ENCODE measurements at places on chromosomes 6 and 20.

DNA sequence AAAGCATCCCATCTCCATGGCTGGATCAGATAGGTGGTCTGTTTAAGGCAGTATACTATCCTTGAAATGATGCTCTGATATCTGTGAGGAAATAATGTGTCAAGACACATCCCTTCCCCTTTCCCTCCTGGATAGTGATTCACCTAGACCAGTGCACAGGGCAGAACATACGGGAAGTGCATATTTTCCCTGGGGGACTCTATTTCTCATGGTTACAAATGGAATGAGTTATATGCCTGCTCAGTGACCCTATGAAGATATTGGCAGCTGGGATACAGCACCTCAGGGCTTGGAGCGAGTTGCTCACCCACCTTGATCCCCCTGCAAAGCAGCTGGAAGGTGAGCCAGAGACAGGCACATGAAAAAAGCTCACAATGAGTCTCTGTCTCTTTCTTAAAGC, 67.5 kb upstream of the PRL start:
- no peak for DNase-seq

- DNase-seq, result no peak
Observed at GRCh38 chr6:47724300-47724699, 25.9 kb downstream of the ADGRF4 start.

GRCh38 chr20:4913147-4913546, 88.2 kb downstream of the SLC23A2 start:
- DNase-seq, result no peak

DNA sequence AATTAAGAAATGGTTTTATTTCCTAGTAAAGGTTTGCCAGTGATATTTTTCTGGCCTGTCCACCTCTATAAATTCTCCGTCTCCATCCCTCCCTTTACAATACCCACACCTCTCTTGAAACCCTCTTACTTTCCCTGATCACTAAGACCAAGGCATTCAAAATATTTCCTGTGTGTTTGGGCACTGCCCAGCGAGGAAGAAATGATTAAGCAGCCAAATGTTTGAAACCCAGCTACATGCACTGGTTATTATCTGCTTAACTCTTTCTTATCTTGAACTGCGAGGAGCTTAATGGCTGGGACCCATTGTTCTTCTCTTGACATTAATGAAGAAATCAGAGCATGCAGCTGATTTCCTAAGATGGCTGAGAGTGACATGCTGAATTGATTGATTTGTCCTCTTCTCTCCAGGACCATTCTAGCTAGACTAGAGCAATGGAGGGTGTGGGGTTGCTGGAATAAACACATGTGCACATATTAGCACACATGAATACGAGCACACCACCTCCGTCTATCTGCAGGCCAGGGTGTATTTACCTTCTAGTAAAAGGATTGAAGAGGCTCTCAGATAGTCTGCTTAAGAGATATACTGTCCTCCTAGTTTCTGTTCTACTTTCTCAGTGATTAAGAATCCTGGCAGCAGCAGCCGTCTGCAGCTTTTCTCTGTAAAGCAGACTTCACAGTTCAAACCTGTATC, 46.1 kb upstream of the PRDM1 start:
- DNase-seq, result no peak

GRCh38 chr20:38453941-38454340, 18.7 kb upstream of the RALGAPB start:
- DNase-seq, result no peak

GRCh38 chr20:24827603-24828295, 121.3 kb upstream of the CST7 start:
- DNase-seq, result no peak

- no peak for DNase-seq
Observed at GRCh38 chr6:116111552-116112528, 11.2 kb downstream of the NT5DC1 start.

DNA sequence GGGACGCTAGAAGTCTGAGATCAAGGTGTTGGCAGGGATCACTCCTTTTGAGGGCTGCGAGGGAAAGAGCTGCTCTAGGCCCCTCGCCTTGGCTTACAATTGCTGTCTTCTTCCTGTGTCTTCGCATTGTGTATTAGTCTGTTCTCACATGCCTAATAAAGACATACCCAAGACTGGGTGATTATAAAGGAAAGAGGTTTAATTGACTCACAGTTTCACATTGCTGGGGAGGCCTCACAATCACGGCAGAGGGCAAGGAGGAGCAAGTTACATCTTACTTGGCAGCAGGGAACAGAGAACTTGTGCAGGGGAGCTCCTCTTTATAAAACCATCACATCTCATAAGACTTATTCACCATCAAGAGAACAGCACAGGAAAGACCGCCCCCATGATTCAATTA, 102.5 kb upstream of the ASF1A start:
- no peak for DNase-seq

GRCh38 chr20:44034965-44035635, 120.4 kb downstream of the TOX2 start:
- DNase-seq, result no peak

DNA sequence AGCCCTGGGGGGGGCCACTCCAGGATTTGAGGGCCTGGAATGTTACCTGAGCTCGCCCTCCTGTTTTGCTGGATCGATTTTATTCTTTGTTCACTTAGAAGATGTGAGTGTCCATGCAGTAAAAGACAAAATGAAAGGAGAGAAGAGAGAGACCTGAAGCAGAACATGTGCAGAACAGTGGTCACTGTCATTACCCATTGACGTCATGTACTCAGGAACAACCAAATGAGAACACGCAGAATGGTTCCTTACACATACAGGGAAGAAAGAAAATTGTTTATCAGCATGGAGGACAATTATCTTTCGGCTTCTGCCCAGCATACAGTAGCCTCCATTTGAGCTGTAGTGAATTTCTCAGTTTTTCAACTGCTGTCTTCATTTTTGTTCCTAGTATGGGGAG, 258.1 kb downstream of the FNDC1 start:
- DNase-seq, result no peak

DNA sequence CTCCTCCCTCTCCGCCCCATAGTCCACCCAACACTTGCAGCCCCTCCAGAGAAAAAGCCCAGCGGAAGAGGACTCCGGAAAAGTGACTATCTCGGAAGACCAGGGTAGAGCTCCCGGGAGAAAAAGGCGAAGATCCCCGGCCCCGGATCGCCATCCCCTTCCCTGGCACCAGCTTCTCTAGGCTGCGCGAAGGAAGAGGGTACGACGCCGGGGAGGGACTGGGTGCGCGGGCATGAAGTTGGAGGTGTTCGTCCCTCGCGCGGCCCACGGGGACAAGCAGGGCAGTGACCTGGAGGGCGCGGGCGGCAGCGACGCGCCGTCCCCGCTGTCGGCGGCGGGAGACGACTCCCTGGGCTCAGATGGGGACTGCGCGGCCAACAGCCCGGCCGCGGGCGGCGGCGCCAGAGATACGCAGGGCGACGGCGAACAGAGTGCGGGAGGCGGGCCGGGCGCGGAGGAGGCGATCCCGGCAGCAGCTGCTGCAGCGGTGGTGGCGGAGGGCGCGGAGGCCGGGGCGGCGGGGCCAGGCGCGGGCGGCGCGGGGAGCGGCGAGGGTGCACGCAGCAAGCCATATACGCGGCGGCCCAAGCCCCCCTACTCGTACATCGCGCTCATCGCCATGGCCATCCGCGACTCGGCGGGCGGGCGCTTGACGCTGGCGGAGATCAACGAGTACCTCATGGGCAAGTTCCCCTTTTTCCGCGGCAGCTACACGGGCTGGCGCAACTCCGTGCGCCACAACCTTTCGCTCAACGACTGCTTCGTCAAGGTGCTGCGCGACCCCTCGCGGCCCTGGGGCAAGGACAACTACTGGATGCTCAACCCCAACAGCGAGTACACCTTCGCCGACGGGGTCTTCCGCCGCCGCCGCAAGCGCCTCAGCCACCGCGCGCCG, 822 bp downstream of the FOXQ1 start:
- DNase-seq, result no peak

- DNase-seq, result no peak
Observed at GRCh38 chr6:108464418-108465097, 96.2 kb upstream of the FOXO3 start.

DNA sequence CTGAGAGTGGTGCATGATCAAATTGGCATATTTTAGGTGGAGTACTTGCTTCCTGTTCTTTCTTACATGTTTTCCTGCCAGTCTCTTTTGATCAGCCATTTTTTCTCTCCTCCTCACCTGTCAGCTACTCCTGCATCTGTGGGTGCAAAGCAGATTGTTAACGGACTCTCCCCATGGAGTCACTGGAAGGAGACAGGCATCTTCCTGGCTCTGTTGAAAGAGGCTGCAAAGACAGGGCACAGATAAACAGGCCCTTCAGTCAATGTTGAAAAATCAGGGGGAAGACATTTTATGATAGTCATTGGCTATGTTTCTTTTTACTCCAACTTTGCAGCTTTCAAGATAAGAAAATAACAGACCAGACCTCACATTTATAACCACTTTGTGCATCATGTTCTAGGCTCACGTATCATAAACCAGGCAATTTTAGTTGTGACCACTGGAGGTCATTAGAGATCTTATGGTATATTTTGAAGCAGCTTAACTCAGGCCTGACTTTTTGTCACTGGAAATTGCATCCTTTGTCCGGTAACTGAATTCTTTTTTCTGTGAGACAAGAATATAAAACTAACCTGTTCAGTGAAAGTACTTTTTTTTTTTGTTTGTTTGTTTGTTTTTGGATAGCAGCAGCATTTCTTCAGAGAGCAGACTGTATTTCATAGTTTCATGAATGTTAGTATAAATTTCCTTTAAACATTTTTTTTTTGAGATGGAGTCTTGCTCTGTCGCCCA, 20.1 kb downstream of the ECT2L start:
- no peak for DNase-seq

DNA sequence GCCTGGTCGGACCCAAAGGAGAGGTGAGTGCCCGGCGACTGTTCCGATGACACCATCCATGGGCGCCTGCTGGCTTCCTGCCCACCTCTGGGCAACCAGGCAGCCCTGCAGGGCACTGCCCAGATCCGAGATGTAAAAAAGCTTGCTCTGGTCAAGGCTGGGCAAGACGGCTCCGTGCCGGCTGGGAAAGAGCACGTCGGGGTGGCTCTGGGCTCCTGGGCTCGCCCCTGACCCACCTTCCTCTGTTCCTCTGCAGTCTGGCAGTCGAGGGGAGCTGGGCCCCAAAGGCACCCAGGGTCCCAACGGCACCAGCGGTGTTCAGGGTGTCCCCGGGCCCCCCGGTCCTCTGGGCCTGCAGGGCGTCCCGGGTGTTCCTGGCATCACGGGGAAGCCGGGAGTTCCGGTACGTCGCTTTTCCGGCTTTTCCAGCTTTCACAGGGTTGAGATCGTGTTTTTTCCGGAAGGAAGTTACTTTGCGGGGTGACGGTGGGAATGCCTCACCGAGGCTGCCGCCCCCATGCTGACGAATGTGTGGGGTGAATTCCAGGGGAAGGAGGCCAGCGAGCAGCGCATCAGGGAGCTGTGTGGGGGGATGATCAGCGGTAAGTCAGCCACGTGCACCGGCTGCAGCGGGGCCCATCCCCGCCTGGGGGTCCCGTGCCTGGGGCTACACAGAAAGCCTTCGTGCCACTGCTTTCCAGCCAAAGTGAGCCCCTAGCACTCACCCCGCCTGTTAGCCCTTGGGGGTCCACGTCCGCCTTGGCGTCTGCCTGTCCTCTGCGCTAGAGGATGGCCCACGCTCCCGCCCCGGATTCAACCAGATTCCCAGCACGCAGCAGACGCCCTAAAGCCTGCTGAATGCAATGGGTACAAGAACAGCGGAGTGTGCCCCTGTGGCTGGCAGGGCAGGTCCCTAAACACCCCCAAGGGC, 19.3 kb downstream of the COL9A3 start:
- no peak for DNase-seq

DNA sequence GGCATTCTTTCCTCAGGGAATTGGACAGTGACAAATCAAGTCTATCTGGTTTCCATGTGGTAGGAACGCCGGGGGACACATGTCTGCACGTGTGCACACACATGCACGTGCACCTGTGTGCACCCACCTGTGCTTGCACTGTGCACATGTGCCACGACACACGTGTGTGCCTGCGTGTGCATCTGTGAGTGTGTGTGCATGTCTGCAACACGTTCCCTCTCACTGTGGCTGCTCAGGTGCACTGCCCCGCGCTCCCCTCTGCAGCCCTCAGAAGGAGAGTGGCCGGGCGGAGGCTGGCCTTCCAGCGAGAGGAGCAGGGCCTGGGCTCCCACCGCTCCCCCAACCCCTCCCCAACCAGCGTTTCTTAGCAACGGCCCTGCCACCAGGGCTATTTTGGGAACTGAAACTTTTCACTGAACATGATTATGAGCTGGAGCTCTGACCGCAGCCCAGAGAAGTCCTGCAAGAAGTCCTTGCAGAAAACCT, 147.8 kb downstream of the PHACTR3 start:
- DNase-seq, result no peak

- DNase-seq, result no peak
Observed at GRCh38 chr20:19497064-19497463, 261.0 kb upstream of the RIN2 start.

DNA sequence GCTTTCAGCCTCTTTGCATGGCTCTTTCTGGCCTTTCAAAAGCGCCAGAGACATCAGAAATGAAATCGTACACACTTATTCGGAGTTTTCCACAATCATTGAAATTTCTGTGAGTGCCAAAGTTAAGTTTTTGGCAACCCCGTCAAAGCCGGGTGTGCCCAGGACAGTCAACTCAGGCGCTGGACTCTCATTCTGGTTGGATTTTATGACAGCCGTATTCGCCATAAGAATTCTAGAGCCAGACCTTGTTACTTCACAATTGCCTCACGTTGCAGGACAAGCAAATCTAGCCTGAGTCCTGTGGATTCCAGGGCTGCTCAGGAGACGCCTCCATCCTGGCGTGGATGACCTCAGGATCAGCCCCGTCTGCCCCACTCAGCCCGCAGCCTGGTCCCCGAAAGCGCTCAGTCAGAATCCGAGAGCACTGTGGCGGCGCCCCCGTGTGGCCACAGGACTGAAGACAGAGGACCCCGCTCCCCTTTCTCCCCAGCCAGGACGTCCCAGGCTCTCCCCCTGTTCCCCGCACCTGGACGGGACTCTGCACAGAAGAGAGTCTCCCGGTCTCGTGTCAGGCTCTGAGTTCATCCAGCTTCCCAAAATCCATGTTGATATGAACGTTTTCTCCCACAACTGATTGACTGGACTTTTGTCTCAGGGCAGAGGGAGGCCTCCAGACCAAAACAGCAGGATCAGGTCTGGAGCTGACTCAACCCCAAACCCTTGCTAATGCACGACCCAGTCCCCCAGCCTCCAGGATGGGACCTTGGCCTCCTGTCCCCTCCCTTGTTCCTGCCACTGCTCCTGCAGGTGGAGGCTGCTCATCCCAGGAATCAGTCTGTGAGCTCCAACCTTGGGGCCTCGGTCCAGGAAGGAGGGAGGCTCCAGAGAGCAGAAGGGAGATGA, 38.2 kb downstream of the MICA start:
- peak; percentile 91 for DNase-seq

DNA sequence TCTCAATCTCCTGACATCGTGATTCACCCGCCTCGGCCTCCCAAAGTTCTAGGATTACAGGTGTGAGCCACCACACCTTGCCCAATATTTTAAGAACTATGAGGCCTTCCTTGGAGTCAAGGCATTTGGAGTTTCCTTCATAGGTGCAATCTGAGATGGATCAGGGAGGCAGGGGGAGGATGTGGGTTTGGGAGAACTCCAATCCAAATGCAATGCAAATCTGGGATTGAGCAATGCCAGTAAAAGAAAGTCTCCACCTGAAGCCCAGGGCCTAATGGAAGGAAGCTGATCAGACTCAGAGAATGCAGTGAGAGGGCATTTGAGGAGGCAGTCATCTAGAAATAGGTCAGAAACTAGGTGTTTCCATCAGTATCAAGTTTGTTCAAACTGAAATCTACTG, 21.2 kb downstream of the RSPH3 start:
- DNase-seq, result no peak

Measured in CD8-positive, alpha-beta T cell (primary cell).